ENCODE measurements at places on chromosomes 11 and 22.

DNA sequence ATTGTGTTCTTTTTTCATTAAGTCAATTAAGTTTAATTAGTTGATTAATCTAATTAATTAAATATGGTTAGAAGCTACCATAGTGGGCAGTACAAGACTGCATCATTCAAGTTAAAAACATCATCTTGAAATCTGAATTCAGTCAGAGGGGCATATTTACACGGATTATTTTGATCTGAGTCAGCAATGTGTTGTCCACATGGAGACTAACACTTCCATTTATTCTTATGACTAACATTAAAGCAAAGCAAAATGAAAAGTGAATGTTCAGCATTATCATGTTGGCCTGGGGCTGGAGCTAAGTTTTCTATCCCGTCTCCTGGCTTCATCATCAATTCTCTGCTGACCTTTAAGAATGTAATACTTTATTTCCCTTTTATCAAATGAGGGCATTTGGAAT, 17.3 kb downstream of the FLI1 start:
- no peak for DNase-seq

- DNase-seq, result no peak
Observed at GRCh38 chr22:27844256-27844655, 42.7 kb upstream of the MN1 start.

DNA sequence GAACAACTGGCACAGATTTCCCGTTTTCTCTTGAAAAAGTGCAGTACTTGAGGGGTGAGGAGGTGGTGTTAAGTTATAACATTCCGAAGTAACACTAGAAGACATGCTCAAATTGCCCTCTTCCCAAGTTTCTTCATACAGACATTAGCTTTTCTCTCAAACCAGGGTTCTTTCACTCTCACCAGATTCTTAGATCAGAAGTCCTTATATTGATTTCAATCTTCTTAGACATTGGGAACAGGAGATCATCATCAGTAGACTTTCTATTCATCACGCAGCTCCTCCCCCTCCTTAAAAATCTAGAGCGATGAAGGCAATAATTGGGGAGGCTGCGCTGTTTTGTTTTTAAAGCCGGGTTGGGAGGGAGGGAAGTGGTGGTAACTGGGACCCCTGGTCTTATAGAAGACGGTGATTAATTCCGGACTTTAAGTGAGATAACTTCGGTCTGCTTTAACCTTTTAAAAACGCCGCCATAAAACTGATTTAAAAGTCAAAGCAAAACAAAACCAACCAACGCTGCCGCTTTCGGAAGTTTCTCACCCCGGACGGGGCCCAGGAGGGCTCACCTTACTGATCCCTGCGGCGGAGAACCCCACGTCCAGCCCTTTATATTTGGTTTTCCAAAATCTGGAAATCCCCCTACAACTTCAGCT, 665 bp downstream of the USP28 start:
- DNase-seq, result peak; percentile 20

DNA sequence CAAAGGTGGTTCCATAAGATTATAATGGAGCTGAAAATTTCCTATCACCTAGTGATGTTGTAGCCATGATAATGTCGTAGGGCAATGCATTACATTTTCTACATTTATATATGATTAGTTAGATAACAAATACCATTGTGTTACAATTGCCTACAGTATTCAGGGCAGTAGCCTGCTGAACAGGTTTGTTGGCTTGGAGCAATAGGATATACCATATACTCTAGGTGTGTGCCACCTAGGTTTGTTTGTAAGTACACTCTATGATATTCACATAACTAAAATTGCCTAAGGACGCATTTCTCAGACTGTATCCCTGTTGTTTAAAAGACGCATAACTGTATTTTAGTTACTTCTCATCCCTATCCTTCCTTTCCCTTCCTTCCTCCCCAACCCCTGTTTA, 13.6 kb downstream of the PLEKHB1 start:
- no peak for DNase-seq

DNA sequence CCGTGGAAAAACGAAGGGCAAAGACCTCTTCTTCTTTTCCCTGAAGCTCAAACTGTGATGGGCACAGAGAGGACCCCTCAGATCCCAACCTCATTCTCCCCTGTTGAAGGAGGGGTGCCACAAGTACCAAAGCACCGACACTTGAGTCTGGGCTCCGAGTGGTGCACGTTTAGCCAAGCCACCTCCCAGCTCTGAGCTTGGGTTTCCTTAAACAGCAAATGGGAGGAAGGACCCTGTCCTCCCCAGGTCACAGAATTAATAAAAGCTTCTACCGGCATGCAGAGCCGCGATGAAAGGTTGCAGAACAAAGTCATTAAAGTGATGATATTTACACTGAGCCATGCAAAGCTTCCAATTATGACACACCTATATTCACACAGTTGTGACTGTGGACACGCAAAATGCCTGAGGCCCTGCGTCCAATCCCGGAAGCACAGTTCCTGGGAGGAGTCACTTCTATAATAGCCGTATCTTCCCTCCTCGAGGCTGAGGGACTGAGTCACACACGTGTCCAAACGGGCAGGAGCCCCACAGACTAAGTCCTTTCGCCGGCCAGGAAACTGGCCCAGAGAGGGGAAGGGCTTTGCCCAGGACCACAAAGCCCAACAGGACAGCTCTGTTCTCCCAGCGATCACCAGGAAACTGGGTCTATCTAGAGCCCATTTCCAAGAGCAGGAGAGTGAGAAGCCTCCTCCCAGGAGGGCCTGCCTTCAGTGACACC, 922 bp upstream of the CSNK1E start:
- peak; percentile 94 for DNase-seq

- DNase-seq, result no peak
Observed at GRCh38 chr11:117633976-117634755, 162.8 kb downstream of the DSCAML1 start.

DNA sequence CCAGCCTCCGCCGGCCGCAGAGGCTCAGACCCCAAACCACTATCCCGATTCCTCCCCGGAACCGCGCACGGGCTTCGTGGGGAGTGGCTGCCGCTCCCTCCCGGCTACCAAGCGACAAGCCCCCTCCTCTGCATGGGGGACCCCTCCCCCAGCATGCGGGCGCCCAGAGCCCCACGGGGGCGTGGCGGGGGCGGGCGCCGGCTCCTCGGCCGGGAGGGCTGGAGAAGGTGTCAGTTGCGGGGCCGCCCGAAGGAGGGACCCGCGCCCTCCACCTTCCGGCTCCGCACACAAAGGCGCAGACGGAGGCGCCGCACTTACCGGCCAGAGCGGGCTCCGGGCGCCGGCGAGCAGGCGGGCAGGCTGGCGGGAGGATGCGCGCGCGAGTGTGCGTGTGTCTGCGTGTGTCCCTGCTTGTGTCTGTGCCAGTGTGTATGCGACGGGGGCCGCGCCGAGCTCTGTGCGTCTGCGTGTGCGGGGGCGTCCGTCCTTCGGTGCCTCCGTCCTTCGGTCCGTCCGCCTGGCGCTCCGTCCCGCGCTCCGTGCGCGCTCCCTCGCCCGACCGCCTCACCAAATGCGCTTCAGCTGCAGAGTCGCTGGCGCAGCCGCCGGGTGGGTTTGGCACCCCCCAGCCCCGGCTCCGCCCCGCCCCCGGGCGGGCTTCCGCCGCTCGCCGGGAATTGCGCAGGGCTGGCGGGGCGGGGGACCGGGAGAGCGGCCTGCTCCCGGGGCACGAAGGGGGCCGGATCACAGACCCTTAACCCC, at the start of gene PTPN5:
PTPN5 (minus strand) TSS at position 592 of the 762 bp plus-strand sequence. CDS start 19,840 bp downstream, outside the sequence.
- DNase-seq, result no peak

Data from SW480 (cell line).